ENCODE measurements at places on chromosomes 6 and 20. TPM values are rescaled to one million over a fixed set of nuclear protein-coding genes. Genes with fewer than 3 reads are reported as not detected.
A peak's percentile ranks its signal among the peaks of the same experiment; 100 is the strongest.

Gene HS3ST5
- total RNA-seq, result not detected

Gene MGME1
- 34.9 TPM for total RNA-seq

DNA sequence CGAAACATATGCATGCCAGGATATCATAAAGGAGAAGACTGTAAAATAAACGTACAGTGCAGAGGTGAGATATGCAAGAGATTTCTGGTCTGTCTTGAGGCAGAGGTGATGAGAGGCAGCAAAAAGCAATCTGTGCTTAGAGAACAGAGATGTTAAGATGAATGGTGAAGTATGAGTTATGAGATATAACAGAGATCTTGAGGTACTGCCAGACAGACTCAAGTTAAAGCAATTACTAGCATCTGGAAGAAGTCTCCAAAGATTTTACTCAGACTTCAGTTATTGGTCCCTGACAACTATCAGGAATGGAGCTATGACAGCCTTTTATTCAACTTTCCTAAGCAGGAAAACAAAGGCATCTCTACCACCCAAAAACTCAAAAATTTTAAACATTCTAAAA, 122.8 kb upstream of the DST start:
- DNase-seq, result no peak

DNA sequence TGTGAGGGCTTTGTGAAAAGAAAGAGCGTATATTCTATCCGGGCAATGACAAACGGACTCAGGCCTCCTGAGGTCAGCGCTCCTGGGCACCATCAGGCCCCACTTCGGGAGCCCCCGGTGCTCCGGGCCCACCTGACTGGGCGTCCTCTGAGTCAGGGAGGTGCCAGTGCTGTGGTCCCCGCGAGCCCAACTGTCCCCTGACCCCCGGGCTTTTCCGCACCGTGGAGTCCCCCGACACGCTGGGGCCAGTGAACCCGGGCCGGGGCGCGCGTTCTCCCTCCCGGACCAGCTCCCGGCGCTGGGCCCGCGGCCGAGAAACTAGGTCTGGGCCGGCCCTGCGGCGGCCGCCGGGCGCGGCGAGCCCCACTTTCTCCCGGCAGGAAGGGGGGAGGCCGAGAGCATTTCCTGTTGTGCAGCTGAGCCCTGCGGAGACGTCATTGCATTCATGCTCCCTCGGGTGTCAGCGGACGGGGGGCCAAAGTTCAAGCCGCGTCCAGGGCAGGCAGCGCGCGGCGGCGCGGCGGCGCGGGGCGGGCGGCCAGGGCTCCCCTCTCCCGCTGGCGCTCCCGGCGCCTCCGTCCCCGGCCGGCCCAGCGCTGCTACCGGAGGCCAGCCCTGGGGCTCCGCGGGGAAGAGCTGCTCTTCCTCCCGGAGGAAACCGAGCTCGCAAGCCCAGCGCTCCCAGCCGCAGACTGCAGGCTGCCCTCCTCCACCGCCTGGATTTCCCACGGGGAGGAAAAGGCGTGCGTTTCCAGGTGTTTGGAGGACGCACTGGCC, 18.3 kb downstream of the HIVEP2 start:
- peak; percentile 70 for DNase-seq

DNA sequence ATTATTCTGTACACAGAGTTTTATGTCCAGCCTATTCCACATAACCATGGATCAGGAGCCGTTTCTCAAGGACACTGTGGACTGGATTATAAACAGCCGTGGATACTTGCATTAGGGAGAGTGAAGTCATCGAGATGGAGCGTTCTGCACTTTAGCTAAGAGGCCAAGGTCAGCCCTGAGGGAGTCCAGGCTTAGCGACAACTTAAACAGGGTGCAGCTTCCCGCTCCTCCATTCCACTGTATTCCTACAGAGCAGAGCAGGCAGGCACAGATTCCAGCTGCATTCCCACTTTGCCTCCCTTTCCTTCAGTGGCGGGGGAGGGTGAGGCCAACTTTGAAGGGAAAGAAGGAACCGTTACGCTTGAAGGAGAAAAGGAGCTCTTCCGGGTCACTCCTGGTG, 59.5 kb downstream of the RAMACL start:
- no peak for DNase-seq

- peak; percentile 66 for DNase-seq
Observed at GRCh38 chr6:44966449-44967092, 361.6 kb upstream of the RUNX2 start.

- no peak for DNase-seq
Observed at GRCh38 chr6:73801652-73802268, 105.8 kb downstream of the CD109 start.

DNA sequence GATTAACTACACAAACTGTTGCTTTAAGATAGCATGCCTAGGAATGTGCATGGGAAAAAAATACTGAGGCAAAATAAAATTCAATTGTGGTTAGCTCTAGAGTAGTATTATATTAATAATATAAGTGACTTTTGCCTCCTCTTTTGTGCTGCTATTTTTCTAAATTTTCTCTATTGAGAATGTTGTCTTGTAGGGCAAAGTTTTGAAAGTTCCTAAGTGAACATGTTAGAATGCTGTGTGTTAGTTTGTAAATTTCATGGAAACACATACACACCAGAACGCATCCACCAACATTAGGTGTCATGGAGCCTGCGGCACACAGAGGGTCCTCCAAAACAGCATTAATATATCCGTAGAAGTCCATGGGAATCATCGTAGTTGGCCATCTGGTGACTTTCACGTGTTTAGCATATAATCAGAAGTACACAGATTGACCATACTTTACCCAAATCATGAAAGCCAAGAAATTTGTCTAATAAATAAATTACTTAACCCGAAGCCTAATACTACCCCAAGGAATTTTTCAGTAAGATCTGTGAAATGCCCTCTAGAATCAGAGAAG, 25.6 kb downstream of the ARHGAP18 start:
- no peak for DNase-seq

Gene TCP11
- not detected for total RNA-seq

Gene TFAP2D
- total RNA-seq, result not detected

DNA sequence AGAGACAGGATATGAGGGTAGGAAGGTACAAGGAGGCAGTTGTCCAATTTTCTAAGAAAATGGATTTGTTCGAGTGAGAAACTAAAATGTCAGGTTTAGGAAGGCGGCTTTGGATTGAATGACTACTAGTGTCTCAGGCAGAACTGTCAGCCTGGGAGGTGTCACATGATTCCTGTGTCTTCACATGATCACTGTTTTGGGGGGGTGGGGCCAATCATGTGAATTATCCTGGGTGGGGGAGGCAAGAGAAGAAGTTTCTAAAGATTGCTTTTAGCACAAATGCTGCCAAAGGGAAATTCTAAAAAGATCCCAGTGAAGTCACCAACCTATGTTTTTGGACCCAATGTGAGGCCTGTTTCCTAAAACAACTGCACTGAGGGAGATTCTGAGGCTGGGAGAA, 2.3 kb downstream of the SIRPA start:
- DNase-seq, result no peak

DNA sequence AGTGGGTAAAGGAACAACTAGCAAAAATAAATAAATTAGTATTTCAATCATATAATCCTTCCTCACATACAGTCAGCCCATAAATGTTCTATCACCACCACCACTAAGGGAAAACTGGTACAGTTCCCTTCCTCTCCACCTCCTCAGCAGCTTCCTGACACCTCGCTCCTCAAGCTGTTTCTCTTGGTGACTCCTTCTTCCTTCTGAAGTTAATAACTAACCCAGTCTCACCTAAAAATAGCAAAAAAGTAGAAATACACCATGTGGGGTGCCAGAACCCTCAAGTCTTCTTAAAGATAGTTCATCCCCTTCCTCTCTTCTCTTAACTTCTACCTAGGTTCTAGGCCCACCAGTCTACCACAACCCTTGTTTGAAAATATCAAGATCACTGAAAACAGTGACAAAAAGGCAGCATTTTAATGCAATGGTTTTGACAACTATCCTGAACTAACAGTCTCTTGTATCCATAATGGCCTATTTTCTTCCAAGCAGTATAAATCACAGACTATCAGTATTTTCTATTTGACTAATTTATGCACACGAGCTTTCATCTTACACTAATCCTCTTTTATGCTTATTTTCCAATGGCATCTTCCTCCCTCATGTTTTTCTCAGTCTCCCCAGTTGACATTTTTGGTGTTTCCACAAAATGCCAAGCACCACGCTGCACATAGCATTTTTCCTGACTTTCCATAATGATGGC, 85.5 kb downstream of the KHDC1L start:
- DNase-seq, result no peak

GRCh38 chr6:6494677-6495076, 93.8 kb upstream of the LY86 start:
- DNase-seq, result peak; percentile 22

Gene ACOT8
- 38.3 TPM for total RNA-seq

DNA sequence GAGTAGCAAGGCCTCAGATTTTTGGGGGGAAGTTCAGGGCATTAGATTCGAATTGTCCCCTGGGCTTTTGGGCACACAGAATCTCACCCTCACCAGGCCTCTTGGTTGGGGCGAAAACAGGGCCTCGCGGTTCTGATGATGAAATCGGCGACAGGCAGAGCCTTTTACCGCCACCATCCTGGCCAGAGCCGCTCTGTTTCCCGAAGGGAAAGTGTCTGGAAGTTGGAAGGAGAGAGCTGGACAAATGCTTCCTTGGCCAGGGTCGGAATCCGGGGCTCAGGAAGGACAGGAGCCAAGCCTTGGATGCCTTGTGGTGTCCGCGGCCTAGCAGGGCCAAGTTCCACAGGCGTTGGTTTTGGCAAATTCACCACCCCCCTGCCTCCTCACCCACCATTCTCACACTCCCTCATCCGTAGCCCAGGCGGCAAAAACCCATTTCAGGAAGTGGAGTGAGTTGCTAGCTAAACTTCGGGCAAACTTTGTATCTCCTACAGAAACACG, 3.5 kb upstream of the TFAP2A start:
- DNase-seq, result no peak

DNA sequence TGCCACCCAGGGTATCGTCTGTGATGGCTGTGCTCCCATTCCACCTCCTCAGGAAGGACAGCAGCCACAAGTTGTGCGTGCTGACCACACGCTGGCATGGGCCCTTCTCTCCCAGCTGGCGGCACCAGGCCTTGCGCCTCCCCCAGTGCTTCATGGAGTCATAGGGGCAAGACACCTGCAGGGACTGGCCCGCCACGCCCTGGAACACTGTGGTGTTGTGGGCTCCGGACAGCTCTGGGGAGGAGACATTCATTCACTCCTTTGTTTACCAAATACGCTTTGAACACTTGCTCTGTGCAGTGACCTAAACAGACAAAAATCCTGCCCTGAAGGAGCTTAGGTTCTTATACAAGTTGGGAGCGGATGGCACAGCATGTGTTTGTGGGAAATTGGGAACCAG, 1.5 kb downstream of the TREM2 start:
- DNase-seq, result no peak

Gene SYNDIG1
- 0.67 TPM for total RNA-seq

Gene C6orf132
- not detected for total RNA-seq

Gene KCNQ2
- total RNA-seq, result 0.23 TPM

DNA sequence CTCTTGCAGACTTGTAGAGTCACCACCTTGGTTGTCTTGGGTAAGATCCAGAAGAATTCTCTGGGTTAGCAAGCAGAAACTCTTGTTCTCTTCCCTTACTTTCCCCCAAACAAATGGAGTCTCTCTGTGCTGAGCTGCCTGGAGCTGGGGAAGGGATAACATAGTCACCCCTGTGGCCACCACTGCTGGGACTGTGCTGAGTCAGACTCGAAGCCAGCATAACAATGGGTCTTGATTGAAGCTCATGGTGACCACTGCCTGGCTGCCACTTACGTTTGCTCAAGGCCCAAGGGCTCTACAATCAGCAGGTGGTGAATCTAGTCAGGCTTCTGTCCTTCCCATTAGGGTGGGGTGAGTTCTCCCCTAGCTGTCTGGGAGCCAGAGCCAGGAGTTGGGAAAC, 15.4 kb upstream of the ERVFRD-1 start:
- DNase-seq, result peak; percentile 47

GRCh38 chr6:17393892-17394631, 667 bp downstream of the CAP2 start:
- peak; percentile 78 for DNase-seq

Gene MRAP2
- 0.43 TPM for total RNA-seq

Gene ULBP2
- 12.2 TPM for total RNA-seq

DNA sequence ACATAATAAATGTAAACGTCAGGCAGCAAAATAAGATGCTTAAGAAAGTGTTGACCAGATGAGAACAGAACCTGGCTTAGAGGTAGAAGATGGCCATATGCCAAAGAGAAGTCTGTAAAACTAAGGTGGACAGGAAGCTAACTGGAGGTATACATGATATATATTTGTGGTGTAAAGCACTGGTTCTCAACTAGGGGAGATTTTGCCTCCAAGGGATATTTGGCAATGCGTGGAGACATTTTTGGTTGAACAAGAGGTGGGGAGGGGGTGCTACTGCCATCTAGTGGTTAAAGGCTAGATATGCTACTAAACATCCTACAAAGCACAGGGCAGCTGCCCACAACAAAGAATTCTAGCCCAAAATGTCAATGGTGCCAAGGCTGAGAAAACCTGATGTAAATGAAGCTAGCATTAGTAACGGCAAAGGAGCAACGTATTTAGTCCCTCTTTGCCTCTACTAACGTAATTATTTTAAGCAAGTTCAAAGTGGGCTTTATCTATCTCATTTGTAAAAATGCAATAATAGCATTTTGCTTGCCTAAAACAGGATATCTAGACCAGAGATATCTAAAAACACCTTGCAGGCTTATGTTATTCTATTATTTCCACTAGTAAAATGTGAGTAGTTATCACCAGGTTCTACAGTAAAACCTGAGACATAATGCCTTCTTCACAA, 182.6 kb downstream of the RNGTT start:
- peak; percentile 58 for DNase-seq

Gene DSP
- total RNA-seq, result 3.4 TPM

Gene IRF4
- not detected for total RNA-seq

Gene TPBG
- 42.6 TPM for total RNA-seq

- DNase-seq, result no peak
Observed at GRCh38 chr20:58646257-58646656, 4.8 kb upstream of the STX16 start.

Gene CYP24A1
- total RNA-seq, result 0.03 TPM

Data from HT1080 (cell line).